Astrocyte (in vitro differentiated cells and primary cell): ENCODE measurements at places on chromosomes 1 and 21. TPM values are rescaled to one million over a fixed set of nuclear protein-coding genes. Genes with fewer than 3 reads are reported as not detected.

Gene PWP2
- 14.8 and 17.1 TPM in 2 replicates for total RNA-seq

Gene AK4
- total RNA-seq, result 133 and 142 TPM in 2 replicates

Gene ZNF644
- 65.5 and 76.5 TPM in 2 replicates for total RNA-seq

Gene DNM3
- total RNA-seq, result 4.7 and 6.5 TPM in 2 replicates

Gene HSF2BP
- 3.2 TPM in 2 replicates for total RNA-seq

Gene NIBAN1
- 8.8 and 9.1 TPM in 2 replicates for total RNA-seq

Gene VANGL2
- 25.5 and 26.1 TPM in 2 replicates for total RNA-seq

Gene RAB13
- 143 and 145 TPM in 2 replicates for total RNA-seq

Gene GABPB2
- 3.6 and 3.8 TPM in 2 replicates for total RNA-seq

Gene CNIH3
- total RNA-seq, result 7.7 and 8.5 TPM in 2 replicates

Gene RPE65
- total RNA-seq, result 0.27 and 0.91 TPM in 2 replicates

Gene RGS13
- not detected in 2 replicates for total RNA-seq

Gene LCE3E
- total RNA-seq, result not detected in 2 replicates

DNA sequence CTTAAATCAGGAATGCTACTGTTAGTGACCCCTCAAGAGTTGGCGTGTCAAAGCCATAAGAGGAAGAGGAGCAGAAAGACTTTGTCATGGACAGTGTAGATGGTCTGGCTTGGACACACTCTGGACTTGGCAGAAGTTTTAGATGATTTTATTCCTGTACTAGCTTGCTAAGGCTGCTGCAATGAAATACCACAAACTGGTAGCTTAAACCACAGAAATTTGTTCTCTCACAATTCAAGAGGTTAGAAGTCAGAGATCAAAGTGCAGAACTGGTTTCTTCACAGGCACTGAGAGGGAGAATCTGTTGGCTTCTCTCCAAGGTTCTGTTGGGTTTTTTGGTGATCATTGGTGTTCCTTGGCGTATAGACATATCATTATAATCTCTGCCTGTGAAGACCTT is 869.8 kb upstream of the B3GALT2 start:
- no peak overlapping the region for H3K4me3 ChIP-seq
- H3K36me3 ChIP-seq, result no peaks in the 10 kb centered on the region
- H3K27ac ChIP-seq, result no peak overlapping the region
- no peaks in the 10 kb centered on the region for H3K27me3 ChIP-seq
- H3K4me1 ChIP-seq, result no peaks in the 10 kb centered on the region

- no peak overlapping the region for H3K27ac ChIP-seq
- no peaks in the 10 kb centered on the region for H3K4me1 ChIP-seq
- H3K27me3 ChIP-seq, result no peaks in the 10 kb centered on the region
- H3K36me3 ChIP-seq, result no peaks in the 10 kb centered on the region
- DNase-seq, result peak; percentile 62
Measured at GRCh38 chr1:117312453-117313138, 54.7 kb upstream of the MAN1A2 start.

DNA sequence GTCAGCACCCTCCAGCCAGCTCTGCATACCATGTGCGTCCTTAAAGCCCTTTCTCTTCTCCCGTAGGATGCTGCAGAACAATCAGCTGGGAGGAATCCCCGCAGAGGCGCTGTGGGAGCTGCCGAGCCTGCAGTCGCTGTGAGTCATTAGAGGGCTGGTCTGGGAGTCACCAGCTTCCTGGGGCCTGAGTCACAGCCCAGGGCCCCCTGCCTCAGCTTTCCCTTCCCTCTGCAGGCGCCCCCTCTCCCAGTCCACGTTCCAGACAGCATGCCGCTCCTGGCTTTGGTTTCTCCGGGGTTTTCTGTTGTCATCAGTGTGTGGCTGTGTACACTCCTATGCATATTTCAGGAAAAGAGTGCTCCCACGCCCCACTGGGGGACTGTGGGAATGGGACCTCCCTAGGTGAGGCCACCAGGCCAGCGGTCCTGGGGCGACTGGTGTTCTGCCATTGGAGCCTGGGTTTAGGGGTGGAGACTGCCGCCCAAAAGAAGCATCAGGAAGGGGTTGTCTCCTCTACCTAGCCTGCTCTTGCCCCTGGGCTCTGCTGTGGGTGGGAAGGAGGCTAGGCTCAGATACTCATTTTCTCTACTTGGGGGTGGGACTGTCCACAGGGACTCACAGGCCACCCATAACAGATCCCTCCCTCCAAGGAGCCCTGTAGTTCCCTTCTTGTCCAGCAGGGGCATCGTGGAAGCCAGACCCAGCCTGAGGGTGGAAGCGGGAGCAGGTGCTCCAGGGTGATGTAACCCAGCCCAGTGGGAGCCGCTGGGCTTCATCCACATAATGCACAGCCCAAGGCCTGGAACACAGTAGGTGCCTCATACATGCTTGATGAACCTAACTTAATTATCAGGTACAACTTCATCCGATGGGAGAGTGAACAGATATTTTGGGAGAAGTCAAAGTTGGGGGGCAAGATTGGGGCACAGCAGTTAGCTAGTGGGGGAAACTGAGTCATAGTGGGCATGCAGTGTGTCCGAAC is 42.5 kb downstream of the LGR6 start:
- H3K4me3 ChIP-seq, result peak overlapping the region; percentile 46
- H3K27me3 ChIP-seq, result no peaks in the 10 kb centered on the region
- H3K27ac ChIP-seq, result peak overlapping the region; percentile 99
- peak; percentile 96 for DNase-seq

DNA sequence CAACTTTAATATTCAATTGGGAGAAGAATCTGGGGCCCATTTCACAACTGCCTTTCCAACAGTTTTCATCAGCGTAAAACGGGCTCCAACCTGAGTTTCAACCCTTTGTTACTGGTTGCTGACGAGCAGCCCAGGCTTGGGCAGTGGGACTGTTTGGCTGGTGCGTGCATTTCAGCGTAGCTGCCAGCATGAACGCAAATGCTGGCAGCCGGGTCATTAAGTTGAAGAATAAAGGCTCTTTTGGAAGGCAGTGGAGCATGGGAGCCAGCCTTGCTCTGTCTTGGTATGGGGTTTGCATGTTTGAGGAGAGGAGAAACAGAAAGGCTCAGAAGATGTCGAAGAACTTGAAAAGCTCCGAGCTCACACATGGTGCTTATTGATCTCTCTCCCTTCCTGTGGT is 40.7 kb downstream of the WDR3 start:
- no peaks in the 10 kb centered on the region for H3K36me3 ChIP-seq
- no peaks in the 10 kb centered on the region for H3K4me1 ChIP-seq
- no peak for DNase-seq
- H3K27ac ChIP-seq, result no peak overlapping the region
- no peak overlapping the region for H3K4me3 ChIP-seq
- no peaks in the 10 kb centered on the region for H3K27me3 ChIP-seq

DNA sequence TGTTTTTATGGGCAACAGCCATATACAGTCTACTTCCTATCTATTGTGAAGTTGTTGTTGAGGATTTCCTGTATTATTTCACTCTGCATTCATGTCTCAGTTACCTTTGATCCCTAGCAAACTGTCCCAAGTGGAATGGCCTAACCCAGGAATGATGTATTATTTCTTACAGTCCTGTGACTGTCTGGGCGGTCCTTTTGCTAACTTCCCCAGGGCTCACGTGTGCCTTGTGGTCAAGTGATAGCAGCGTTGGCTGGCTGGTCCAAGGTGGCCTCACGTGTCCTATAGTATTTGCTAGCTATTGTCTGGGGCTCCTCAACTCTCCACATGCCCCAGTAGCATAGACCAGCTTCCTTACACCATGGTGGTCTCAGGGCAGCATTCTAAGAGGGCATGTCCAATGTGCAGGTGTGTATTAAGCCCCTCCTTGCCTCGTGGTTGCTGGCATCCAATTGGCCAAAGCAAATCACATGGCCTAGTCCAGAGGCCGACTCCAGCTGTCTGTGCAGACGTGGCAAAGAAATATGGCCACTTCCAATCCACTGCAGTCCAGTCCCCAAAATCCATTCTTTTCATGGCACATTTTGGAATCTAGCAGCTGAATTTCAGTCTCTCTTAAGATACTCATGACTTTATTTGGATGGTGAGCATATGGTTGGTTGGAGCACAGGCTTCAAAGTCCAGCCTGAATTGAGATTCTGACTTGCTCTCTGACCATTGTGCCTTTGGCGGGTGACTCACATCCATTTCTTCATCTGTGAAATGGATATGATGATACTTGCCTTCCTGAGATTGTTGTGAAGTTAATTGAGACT is 94.1 kb downstream of the GALNT2 start:
- H3K4me1 ChIP-seq, result peaks cover 15% of the 10 kb centered on the region
- no peaks in the 10 kb centered on the region for H3K36me3 ChIP-seq
- H3K4me3 ChIP-seq, result no peak overlapping the region
- H3K27me3 ChIP-seq, result no peaks in the 10 kb centered on the region
- DNase-seq, result no peak

DNA sequence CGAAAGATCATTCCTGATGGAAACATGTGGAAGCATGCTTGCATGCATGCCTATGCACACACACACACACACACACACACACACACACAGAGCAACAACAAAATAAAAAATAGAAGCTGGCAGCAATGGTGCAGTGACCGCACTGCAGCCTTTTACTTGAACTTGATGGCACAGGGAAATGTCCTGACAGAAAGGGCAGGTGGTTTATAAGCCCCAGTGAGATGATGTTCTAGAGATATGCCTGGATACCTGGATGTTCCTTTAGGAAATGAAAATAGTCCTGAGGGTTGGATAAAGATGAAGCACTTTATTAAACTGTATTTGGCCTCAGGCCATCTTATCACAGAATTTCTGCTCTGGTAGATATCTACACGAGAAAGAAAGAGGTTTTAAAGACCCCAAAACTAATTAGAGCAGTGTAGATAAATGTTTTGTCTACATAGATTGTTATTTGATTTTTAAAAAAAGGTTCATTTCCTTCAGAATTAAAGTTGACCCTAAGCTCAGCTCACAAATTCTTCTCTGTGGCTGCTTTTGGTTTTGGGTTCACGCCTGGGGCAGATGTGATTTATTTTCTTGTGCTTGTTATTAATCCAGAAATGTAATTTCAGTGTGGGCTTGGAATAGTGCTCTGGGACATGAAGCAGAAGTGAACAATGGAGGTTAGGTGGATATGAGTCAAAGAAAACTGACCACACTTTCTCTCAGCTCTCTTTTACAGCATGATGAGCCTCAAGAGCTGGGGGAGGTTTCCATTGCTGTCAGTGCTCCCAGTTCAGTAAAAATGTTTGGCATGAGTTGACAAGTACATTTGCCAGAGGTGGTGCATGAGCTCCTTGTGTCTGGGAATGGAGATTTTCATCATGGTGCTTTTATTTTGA is 22.9 kb downstream of the ADAM30 start:
- no peak overlapping the region for H3K4me3 ChIP-seq
- H3K36me3 ChIP-seq, result no peaks in the 10 kb centered on the region
- no peak overlapping the region for H3K27ac ChIP-seq
- H3K4me1 ChIP-seq, result peaks cover 21% of the 10 kb centered on the region
- DNase-seq, result peak; percentile 96

DNA sequence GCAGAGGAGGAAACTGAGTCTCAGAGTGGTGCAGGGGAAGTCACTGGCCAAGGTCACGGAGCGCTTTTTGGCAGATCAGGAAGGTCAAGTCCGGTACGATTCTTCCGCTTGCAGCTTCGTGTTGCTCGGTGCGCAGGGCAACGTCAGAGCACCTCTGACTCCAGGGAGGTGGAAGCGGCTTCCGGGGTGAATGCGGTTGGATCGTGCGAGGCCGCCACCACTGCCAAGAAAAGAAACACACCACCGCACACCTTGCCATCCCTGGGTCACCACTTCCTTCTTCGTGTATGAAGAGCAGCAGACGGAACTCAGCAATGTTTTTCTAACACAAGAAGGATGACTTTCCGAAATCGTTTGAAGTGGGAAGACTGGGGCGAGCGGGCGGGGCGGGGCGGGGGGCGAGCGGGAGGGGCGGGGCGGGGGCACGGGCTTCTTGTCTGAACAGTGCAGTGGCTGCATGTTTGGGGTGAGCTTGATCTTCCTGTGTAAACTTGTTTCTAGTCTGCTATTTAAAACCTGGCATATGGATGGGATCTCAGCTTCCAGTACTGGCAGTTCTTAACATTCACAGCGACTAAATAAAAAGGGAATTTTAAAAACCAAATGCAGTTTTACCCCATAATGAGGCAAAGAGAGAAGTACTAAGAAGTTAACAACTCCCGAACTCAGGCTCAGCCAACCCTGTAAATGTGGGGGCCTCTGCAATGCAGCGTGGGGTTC is 300.0 kb downstream of the RRAGC start:
- H3K4me3 ChIP-seq, result no peak overlapping the region
- DNase-seq, result no peak
- H3K36me3 ChIP-seq, result no peaks in the 10 kb centered on the region
- H3K27me3 ChIP-seq, result peaks cover 21% of the 10 kb centered on the region
- H3K4me1 ChIP-seq, result no peaks in the 10 kb centered on the region

DNA sequence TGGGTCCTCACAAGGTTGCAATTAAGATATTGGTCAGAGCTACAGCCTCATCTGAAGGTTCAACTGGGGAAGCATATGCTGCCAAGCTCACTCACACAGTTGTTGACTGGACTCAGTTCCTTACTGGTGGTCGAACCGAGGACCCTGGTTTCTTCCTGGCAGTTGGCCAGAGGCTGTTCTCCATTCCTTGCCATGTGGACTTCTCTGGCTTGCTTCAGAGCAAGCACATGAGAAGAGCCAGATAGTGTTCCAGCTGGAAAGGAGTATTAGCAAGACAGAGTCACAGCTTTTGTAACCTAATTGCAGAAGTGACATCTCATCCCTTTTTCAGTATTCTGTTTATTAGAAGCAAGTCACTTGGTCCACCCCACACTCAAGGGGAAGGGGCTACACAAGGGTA is 23.6 kb downstream of the POU2F1 start:
- no peak overlapping the region for H3K27ac ChIP-seq
- DNase-seq, result no peak
- H3K4me3 ChIP-seq, result no peak overlapping the region
- H3K27me3 ChIP-seq, result no peaks in the 10 kb centered on the region
- H3K4me1 ChIP-seq, result no peaks in the 10 kb centered on the region

DNA sequence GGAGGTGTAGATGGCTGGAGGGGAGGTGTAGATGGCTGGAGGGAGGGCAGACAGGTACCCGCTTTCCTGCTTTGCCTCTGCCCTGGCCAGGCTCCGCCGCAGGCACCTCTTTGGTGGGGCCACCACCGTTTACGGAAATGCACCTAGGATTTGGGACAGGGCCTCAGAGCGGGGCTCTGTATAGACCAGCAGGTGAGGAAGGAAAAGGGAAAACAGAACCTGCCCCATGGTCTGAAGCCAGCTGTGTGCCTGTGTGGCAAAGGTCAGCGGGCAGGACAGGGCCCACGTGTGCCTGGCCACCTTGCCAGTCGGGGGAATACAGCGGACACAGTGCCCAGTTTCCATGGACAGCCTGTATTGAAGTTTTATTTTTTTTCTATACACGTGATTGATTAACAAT is 12.1 kb upstream of the PTTG1IP start:
- H3K27me3 ChIP-seq, result peaks cover 6% of the 10 kb centered on the region
- H3K4me1 ChIP-seq, result peaks cover 15% of the 10 kb centered on the region
- no peaks in the 10 kb centered on the region for H3K36me3 ChIP-seq
- H3K4me3 ChIP-seq, result no peak overlapping the region
- DNase-seq, result no peak
